ENCODE measurements at places on chromosomes 5 and 9.
A peak's percentile ranks its signal among the peaks of the same experiment; 100 is the strongest.

- DNase-seq, result peak; percentile 56
Measured at GRCh38 chr9:127183814-127184582, 61.6 kb upstream of the ANGPTL2 start.

DNA sequence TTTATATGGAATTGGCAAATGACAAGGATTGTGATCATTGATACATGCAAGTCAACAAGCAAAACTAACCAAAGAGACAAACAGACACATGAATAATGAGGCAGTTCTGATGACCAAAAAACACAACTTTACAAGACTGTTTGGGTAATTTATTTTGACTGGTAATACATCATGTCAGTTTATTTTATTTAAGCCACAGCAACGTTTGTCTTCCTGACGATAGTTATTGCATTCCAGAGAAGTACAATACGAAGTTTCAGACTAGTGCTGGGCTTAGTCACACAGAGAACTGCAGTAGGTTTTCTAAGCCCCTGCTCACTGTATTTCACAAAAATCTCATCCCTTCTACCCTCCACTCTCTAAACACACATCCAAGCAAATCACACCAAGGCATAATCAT is 514.2 kb downstream of the RAB3C start:
- no peak for DNase-seq

DNA sequence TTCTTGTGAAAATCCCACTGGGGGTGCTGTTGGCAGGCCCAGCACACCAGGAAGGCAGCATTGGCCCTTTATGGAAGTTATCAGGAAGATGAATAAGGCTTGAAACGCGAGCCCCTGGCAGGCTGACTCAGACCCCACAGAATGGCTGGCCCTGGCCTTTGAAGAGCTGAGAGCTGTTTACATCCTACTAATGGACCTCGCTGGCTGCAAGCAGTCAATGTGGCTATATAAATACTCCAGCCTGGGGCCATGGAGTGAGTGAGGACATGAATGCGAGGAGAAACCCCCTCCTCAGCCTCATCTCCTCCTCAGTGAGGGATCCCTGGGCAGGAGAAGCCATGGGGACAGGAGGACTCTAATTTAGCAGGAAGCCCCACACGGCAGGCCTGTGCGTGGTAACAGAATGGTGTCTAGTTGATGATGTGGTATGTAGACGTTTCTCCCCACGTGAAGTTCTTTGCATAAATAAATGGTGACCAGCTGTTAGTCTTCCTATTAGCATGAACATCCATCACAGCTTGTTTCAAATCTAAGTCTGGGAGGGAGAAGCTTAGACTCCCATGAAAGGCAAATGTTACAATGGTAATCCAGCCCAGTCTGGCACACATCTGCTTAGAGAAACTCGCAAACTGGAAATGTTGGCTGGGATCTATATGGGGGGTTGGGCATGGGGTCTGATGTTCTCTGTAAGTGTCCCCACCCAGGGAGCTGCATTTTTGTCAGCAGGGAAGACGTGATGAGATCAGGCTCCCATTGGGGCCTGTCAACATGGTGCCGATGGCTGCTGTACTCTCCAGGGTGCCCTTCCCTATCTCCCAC is 175.1 kb upstream of the PITX1 start:
- no peak for DNase-seq

- no peak for DNase-seq
Measured at GRCh38 chr5:42579320-42579719, 156.1 kb downstream of the GHR start.

DNA sequence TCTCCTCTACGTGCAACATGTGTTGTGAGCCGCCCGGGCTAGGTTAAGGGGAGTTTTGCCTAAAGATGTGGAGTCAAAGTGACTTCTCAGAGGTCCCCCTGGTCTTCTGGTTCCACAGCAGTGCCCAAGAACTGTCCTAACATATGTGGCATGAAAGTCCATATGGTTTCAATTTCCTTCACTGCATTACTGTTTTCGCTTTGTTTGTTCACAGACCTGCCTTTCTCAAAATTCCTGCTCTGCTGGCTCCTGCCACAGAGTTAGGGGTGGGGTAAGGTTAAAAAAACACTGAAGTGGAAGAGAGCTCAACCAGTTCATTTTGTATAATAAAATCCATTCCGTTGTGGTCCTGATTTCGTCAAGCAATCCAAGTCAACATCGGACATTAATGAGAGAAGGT is 289.4 kb downstream of the DMAC1 start:
- DNase-seq, result no peak
